Mammary epithelial cell (primary cell): ENCODE measurements at places on chromosomes 7 and 10. TPM values are rescaled to one million over a fixed set of nuclear protein-coding genes. Genes with fewer than 3 reads are reported as not detected.
A peak's percentile ranks its signal among the peaks of the same experiment; 100 is the strongest.

DNA sequence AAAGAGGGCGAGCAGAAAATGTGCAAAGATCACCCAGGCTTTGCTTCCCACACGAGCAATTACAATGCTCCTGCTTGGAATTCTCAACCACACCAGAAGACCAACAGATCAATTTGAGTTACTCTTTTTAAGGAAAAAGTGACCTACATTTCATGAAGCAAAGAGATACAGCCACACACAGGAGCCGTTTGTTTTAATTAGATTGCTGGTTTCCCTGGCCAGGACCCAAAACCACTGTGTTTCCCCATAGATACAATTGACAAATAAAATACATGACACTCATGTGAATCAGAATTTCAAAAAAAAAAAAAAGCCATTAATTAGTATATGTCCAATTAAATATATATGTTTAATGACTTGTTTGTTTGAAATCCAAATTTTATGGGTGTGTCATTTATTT, 458.3 kb downstream of the PLXDC2 start:
- DNase-seq: peak; percentile 62

- DNase-seq: no peak
Observed at GRCh38 chr7:16260236-16260728, 161.1 kb downstream of the CRPPA start.

DNA sequence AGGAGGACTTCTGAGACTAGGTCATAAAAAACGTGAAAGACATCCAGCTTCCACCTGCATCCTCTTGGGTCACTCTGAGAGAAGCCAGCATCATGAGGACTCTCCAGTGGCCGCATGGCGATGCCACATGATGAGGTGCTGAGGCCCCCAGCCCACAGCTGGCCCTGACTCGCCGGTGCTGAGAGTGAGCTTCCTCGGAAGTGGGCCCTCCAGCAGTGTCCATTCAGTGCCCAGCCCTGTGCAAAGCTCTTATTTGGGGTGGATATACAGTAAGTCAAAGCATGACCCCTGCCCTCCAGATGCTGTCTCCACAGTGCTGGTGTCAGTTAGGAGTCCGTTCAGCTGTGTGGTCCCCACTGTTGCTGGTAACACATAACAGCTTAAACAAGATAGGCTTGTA, 93.6 kb upstream of the CHST15 start:
- DNase-seq: no peak

The TBL2 gene
- polyA plus RNA-seq: 36.8 TPM

The DDX50 gene
- polyA plus RNA-seq: 28.3 TPM

The TMEM209 gene
- polyA plus RNA-seq: 24.3 TPM
